Activated CD4-positive, alpha-beta T cell treated with anti-CD3 and anti-CD28 coated beads, Interleukin-2, amount 50 U/mL, for 24 hours (primary cell): ENCODE measurements at places on chromosomes 11 and 22.

DNA sequence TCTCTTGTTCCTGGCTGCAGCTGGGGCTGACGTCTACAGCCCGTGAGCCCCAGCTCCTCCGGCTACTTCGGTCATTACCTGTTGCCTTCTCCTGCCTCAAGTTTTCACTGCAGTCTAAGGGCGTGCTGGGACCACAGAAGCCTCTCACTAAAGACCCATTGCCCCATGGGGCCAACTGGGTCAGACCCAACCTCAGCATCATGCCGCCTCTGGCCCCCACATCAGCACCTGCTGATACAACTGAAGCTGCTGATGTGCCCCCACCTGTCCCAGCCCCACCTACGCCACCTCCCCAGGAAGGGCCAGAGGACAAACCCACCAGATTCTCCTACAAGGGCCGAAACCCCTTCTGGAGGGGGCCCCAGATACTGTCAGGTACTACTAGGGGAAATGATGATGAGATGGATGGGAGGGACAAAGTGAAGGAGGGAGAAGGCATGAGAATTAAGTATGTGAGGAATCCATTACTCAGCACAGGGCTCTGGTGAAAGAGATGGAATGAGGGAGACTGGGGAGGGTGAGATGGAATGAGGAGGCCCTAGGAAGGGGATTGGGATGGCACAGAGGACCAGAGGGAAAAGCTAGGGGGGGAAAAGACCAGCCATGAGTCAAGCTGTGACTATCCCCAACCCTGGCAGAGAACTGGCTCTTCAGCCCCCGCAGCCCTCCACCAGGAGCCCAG lies 5.1 kb downstream of the C11orf42 start:
- no peak for DNase-seq

DNA sequence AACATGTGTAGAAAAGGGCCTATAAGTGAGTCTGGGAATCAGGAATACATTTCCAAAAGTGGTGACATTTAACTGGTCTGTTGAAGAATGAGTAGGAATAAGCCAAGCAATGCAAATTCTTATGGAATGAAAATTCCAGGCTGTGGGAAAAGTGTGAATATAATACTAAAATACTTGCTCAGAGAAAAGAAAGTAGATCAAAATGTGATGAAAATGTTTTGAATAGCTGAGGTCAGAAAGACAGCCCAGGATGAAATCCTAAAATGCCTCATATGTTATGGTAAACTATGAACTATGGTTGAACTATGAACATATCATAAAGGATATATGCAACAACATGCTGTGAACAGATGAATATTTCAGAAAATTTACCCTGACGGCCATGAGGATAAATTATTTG lies 688.3 kb upstream of the FAT3 start:
- no peak for DNase-seq

DNA sequence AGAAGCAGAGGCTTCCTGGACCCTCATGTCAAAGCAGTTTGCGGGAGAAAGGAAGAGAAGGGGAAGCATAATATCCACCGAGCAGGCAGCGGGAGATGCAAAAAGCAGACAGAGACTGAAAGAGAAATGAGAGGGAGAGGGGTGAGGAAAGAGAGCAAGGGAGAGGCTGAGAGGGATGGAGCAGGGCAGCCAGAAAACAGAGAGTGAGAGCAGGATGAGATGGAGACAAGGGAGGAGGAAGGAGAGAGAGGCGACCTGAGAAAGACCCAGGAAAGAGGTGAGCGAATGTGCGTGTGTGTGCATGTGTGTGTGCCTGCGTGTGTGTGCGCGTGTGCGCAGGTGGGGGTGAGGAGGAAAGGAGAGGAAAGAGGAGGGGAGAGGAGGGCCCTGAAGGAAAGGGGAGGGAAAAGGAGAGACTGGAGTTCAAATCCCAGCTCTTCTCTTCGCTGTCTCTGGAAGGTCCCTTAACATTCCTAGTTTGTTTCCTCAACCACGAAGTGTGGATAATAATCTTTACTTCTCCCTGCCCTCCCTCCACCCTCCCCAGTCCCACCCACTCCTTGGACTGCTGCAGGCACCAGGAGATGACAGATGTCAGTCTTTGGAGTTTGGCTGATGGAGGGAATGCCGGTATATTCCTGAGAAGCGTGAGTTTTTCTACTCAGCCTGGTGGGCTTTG lies 67.9 kb downstream of the ISX start:
- no peak for DNase-seq

GRCh38 chr11:58770166-58770565 lies 38.4 kb upstream of the GLYAT start:
- DNase-seq = no peak

DNA sequence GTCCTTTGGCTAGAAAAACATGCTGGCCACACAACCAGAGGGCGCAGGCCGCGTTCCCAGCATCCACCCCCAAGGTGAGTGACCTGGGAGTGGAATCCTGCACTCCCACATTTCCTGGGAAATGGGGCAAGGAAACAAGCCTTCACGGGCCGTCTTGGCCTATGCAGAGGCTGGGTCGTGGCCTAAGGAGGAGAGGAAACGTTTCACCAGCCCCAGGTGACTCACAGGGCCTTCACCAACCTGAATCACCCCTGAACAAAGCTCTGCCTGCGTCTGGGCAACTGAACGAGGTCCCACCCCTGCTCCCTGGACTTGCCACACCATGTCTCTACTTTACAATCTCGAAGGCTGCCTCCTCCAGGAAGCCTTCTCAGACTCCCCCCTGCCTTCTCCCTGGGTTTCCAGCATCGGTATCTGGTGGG lies 13.2 kb downstream of the MYH9 start:
- no peak for DNase-seq

- no peak for DNase-seq
These were observed 352.9 kb upstream of the DDI1 start for GRCh38 chr11:103683576-103683975.

GRCh38 chr11:94862926-94863880 lies 95.0 kb downstream of the AMOTL1 start:
- DNase-seq = no peak

GRCh38 chr22:41240377-41241132 lies at the start of gene CHADL:
Gene CHADL (minus strand): TSS chr22:41240931. CDS start chr22:41240881, 50 bp downstream.
- DNase-seq = no peak

- no peak for DNase-seq
These were observed 122.1 kb downstream of the TRIM44 start for GRCh38 chr11:35784699-35785098.

GRCh38 chr11:35216962-35217678 lies 78.1 kb downstream of the CD44 start:
- DNase-seq = no peak

GRCh38 chr11:36631774-36632173 lies 33.7 kb upstream of the RAG2 start:
- DNase-seq = no peak

GRCh38 chr11:86576946-86577624 lies 95.3 kb downstream of the ME3 start:
- no peak for DNase-seq

GRCh38 chr11:4140067-4140636 lies 45.6 kb downstream of the RRM1 start:
- DNase-seq = no peak
